Right ventricle myocardium superior (tissue), 1 donor: ENCODE measurements at places on chromosomes 11 and 22.

DNA sequence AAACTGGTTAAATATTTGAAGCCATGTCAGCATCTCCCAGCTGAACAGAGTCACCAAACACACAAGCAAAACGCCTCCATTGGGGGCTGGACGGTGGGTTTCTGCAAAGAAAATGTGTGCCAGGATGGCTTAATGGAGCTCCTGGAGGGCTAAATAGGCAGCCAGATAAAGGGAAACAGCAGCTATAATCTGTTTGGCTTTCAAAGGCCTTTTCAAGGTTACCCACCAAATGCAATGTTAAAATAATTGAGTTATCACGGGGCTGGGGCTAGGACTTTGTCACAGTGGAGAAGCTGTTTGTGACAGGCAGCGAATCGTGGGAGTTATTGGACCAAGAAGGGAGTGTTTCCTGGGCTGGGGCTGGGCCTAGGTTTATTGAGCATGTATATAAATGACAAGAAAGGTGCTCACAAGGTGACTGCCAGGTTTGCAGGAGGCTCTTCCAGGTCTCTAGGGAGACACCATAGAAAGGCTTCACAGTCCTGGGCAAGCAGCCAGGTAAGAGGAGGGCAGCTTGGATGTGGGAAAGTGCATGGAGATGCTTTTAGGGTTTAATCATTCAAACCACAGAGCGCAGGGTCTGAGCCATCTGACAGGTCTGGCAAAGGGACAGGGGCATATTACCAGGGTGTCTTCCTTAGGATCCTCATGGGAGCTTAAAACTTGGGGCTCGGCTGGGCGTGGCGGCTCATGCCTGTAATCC, 28.3 kb downstream of the GRIK4 start:
- no peak for DNase-seq

DNA sequence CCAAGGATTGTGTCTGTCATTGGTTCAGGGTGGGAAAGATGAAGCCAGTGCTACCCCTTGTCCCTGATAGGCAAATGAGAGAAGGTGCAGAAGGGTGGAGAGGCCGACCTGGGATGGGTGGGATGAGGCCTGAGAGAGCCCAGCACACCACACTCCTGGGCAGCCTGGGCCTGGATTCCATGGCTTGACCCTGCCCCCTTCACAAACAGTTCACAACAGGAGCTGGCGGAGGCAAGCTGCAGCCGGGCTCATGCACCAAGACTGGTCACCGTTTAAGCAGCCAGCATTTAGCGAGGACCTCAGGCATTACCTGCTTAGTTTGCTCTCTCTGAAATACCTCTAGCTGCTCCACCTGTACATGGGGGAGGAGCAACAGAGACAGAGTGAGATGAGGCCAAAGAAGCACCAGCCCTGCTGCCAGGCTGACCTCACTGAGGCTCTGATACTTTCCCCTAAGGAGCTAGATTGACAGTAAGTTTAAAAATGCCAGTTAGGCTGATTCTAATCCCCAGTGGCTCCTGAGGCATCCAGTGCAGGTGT, 13.5 kb downstream of the IL18BP start:
- DNase-seq: no peak

DNA sequence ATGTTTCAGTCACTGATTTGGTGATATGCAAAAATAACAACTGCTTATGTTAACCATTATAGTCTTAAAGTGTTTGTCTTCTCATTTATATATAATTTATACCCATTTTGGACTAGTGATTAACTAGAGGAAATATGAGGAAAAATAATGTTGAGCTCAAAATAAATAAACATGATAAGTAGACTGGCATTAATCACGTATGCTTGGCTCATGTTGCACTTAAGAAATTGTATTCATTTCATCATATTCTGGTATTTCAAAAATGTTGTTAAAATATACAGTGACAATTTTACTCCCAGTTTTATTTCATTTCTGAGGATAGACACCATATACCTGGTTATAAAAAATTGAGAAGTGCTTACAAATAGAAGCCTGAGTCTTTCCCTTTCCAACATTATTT, 3.8 kb upstream of the OR10D3 start:
- no peak for DNase-seq

GRCh38 chr11:84607975-84608836, 1018.9 kb downstream of the DLG2 start:
- no peak for DNase-seq
